Natural killer cell treated with Interleukin-12 subunit alpha and Interleukin-12 subunit beta and Interleukin-15 and Interleukin-18, amount 100 ng/mL, for 72 hours (primary cell): ENCODE measurements at places on chromosomes 6 and 20. TPM values are rescaled to one million over a fixed set of nuclear protein-coding genes. Genes with fewer than 3 reads are reported as not detected.

Gene TULP4
- 30.4 TPM for total RNA-seq

Gene GLP1R
- not detected for total RNA-seq

- peaks cover 29% of the 10 kb centered on the region for H3K4me1 ChIP-seq
- peak overlapping the region; percentile 7 for H3K4me3 ChIP-seq
- peaks cover 16% of the 10 kb centered on the region for H3K36me3 ChIP-seq
- no peaks in the 10 kb centered on the region for H3K27me3 ChIP-seq
- no peak for DNase-seq
- peak overlapping the region; percentile 59 for H3K27ac ChIP-seq
Measured at GRCh38 chr6:20919677-20920385, 385.6 kb downstream of the CDKAL1 start.

Gene FAM162B
- not detected for total RNA-seq

- H3K27ac ChIP-seq: no peak overlapping the region
- H3K27me3 ChIP-seq: no peaks in the 10 kb centered on the region
- H3K36me3 ChIP-seq: no peaks in the 10 kb centered on the region
- H3K4me1 ChIP-seq: peaks cover 3% of the 10 kb centered on the region
- peak overlapping the region; percentile 14 for H3K4me3 ChIP-seq
Measured at GRCh38 chr6:6643398-6643797, 54.9 kb downstream of the LY86 start.
